ENCODE measurements at places on chromosomes 1 and 21.

GRCh38 chr1:94595658-94596057 lies 54.1 kb upstream of the F3 start:
- no peak for DNase-seq

GRCh38 chr21:16851054-16851453 lies 661.8 kb upstream of the CXADR start:
- DNase-seq = no peak

DNA sequence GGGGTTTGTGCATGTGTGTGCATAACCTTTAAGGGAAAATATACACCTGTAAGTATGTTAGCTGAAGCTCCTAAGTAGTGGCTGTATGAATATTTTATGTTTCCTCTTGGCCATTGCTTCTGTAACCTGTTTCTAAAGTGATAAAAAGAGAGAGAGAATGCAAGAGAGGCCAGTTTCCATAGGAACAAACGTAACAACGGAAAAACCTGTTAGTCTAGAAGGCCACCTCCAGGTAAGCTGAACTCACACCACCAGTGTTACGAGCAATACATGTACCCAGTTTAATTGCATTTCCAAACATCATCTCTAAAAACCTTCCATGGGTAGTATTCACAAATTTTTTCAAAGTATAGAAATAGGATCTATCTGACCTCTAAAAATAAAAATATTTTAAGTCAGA lies 63.1 kb downstream of the PLPPR4 start:
- DNase-seq = no peak

GRCh38 chr1:205056188-205056611 lies 13.2 kb downstream of the CNTN2 start:
- no peak for DNase-seq

- no peak for DNase-seq
These were observed 33.5 kb downstream of the XKR8 start for GRCh38 chr1:27993241-27993640.

GRCh38 chr1:243558576-243558975 lies 291.5 kb downstream of the AKT3 start:
- DNase-seq = no peak

- no peak for DNase-seq
These were observed 80.5 kb downstream of the GALNT2 start for GRCh38 chr1:230147253-230148125.

DNA sequence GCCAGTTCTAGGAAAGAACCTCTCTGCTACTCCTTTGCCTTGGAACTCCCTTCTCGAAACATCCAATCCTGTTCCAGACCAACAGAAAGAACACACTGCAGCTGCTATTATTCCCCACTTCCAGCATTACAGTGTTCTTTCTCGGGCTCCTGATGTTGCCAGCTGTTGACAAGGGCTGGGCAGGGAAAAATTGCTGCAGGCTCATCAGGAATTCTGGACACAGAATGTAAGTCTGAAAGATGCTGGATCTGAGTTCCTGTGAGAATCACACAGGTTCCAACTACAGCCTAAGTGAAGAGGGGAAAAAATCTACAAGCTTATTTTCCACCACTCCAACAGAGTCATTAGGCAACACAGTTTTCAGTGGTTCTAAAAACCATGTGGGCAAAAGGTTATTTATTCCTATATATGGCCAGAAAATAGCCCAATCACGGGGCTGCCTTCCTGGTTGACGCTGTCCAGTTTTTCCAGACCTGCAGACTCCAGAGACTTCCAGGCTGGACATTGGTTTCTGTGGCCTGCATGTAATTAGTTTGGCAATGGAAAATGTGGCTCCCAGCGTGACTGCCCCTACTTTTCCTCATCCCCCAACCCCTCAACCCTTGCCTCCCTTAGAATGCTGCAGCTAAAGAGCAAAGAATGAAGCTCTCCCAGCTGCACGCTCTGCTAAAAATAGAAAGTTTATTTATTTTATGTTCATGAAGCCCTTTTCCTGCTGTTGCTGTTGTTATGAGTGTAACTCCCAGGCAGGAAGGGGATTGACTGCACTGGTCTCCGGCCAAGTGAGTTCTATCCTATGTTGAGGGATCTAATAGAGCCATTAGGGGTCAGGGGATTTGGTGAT lies 8.3 kb upstream of the KIAA0040 start:
- no peak for DNase-seq

GRCh38 chr1:162984699-162985098 lies 84.5 kb upstream of the RGS4 start:
- no peak for DNase-seq

DNA sequence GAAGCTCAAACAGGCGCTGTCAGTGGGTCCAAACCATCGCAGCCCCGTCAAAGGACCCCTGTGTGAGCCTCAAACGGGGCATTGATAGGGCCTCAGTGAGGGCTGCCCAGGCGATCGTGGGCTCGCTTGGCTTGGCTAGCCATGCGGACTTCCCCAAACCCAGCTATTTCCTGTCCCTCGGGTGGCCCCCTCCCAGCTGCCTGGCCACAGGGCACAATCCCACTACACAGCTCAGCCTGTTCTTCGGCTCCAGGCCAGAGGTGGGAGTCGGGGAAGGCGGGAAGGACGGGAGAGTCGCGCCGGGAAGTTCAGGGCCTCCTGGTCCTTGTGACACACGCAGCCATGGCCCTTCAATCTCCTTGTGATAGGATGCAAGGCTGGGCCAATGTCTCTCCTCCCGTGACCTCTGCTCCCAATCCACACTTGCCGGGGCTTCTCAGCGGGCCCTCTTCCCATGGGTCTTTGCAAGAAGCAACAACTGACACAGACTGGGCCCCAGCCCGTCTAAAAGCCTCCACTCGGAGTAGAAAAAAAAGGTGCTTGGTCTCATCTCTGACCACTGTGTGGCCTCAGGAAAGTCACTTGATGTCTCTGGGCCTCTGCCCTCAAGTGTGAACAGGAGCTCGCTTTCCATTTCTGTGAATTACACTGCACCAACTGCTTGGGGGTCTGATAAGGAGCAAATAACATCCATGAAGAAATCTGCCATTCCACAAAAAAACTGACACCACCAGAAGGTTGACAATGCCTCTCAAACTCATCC lies 7.1 kb upstream of the MATN1 start:
- no peak for DNase-seq

- DNase-seq = no peak
These were observed 207.1 kb downstream of the HHAT start for GRCh38 chr1:210535761-210536160.

DNA sequence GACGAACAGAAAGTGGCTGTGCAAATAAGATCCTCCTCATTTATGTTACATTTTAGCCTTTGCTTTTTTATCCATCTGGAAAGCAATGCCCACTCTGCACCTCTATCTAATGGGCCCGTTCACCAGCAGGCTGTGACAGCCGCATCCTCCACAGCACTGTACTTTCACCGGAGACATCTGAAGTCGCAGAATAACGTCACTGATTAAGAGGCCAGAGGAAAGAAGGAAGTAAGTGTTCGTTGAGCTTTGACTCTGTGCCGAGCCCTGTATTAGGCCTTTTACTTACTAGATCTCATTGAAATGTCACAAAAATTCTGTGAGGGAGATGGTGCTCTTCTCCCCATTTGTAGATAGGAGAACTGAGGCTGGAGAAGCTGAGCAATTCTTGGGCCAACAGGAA lies 62.3 kb downstream of the KAZN start:
- DNase-seq = no peak

DNA sequence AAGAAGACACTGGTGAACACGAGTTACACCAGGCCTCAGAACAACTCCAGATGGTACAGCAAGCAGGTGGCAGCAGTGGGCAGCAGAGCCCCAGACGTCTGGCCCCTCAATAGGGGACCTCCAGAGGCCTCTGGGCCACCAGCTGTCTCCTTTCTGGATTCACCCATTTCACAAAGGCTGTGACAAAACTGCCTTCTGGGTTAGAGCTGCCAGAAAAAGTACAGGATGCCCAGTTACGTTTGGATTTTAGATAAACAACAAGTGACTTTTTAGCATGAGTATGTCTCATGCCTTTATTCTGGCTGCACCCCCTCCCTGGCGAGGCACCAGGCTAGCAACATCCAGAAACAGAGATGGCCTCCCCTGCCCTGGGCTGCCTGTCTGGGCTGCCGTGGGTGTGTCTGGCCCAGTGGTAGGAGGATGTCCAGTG lies 30.1 kb downstream of the ITPKB start:
- no peak for DNase-seq

- DNase-seq = peak; percentile 96
These were observed 4.9 kb upstream of the CAPN2 start for GRCh38 chr1:223707256-223708000.

- DNase-seq = no peak
These were observed 18.2 kb downstream of the RPL5 start for GRCh38 chr1:92850019-92850418.

DNA sequence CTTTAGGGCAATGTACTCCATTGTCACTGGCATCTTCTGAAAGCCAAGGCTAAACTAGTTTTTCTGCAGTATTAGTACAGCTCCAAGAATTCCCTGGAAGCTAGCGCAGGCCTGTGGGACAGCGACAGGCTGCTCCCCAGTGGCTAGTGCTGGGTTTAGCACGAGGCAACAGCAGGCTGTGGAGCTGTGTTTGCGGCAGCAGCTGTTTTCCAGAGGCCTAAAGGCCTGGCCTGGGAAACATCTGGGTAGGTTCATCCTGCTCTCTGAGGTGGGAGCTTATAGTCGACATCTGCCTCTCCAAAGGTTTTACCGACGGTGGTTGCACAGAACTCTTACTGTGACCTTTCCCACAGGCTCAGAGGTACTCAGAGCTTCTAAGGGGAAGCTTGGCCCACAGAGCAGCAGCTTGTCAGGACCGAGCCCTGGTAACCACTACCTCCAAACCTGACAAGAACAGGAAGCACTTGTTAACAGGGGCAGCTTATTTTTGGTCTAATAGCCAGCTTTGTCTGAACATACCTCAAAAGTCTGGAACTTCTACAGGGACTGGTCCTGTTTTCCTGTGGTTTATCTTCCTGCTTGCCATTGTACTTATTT lies 17.2 kb downstream of the CC2D1B start:
- DNase-seq = no peak

Data from AG04449 (cell line).